Sigmoid colon (tissue), 7 donors: ENCODE measurements at places on chromosomes 6 and 20. TPM values are rescaled to one million over a fixed set of nuclear protein-coding genes. Genes with fewer than 3 reads are reported as not detected.

RBPJL gene
- not detected for total RNA-seq

PI3 gene
- not detected for total RNA-seq

ZFP57 gene
- not detected for total RNA-seq

CPNE5 gene
- 2.1 TPM for total RNA-seq

TFAP2C gene
- 1.6 TPM for total RNA-seq

IL20RA gene
- 1.8 TPM for total RNA-seq

NHLRC1 gene
- 1.9 TPM for total RNA-seq

KIAA1755 gene
- 13.9 TPM for total RNA-seq

KIF16B gene
- total RNA-seq, result 22.4 TPM

KHDRBS2 gene
- 0.27 TPM for total RNA-seq

ADGRB3 gene
- 10.7 TPM for total RNA-seq

BCAS4 gene
- 5.3 TPM for total RNA-seq

BPIFB4 gene
- not detected for total RNA-seq

OR2J3 gene
- not detected for total RNA-seq

TRMT11 gene
- 20.3 TPM for total RNA-seq

SNTA1 gene
- 32.1 TPM for total RNA-seq

IL17F gene
- not detected for total RNA-seq

NELFE gene
- total RNA-seq, result 96.9 TPM

C2 gene
- 4.9 TPM for total RNA-seq

ARG1 gene
- total RNA-seq, result not detected

SIGLEC1 gene
- 9.9 TPM for total RNA-seq

C6orf89 gene
- 51.4 TPM for total RNA-seq

CRIP3 gene
- total RNA-seq, result not detected

FAM83D gene
- 291 TPM for total RNA-seq

KCNQ5 gene
- 1.1 TPM for total RNA-seq

PHACTR2 gene
- 17.6 TPM for total RNA-seq

OVOL2 gene
- total RNA-seq, result not detected

FAM50B gene
- 9.6 TPM for total RNA-seq

SCGN gene
- total RNA-seq, result 13.6 TPM

PLN gene
- 454 TPM for total RNA-seq

BHLHE23 gene
- total RNA-seq, result not detected

CDH26 gene
- total RNA-seq, result 1.4 TPM

HIVEP2 gene
- 13.2 TPM for total RNA-seq

PHF1 gene
- 82.3 TPM for total RNA-seq
